ENCODE measurements at places on chromosomes 5 and 9.

GRCh38 chr5:142262683-142263082, 62.1 kb downstream of the SPRY4 start:
- no peak for DNase-seq

- DNase-seq, result peak; percentile 46
Observed at GRCh38 chr5:131589510-131590348, 45.3 kb downstream of the RAPGEF6 start.

GRCh38 chr9:81150016-81150625, 539.2 kb downstream of the TLE1 start:
- no peak for DNase-seq

DNA sequence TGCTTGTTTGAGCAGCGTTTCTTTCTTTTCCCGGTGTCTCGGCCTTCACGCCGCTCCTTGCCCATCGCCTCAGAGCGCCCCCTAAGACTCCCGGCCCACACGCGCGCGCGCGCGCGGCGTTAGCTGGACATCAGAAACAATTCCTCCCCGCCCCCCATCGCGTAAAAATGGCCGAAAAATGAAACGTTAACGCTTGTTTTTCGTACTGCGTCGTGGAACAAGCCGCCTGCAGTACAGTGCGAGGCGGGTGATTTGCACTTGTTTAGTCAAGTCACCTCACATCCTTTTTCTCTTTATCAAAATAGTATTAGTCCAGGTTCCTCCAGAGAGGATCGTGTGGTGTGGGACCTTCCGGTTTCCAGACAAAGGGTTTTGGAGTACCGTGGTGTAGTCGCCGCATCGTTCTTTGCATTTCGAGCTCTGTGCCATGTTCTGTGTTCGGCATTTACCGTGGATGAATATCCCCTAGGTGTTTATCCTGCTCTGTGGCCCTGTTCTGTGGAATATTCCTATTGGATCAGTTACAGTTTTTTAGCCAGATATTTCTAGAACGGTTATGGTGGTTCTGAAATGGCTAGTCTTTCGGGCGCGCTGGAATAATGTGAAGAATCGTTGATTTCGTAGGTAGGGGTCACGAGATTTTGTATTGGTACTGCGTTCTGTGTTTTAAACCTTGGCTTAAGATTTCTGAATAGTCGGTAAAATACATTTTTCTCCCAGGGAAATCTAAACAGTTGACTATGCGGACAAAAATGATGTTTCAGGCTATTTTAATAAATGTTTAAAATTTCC, 1.0 kb downstream of the MATR3 start:
- peak; percentile 48 for DNase-seq

GRCh38 chr9:75850459-75851200, 39.8 kb upstream of the PCSK5 start:
- DNase-seq, result no peak

- no peak for DNase-seq
Observed at GRCh38 chr9:128946571-128947276, 679 bp downstream of the DOLK start.

DNA sequence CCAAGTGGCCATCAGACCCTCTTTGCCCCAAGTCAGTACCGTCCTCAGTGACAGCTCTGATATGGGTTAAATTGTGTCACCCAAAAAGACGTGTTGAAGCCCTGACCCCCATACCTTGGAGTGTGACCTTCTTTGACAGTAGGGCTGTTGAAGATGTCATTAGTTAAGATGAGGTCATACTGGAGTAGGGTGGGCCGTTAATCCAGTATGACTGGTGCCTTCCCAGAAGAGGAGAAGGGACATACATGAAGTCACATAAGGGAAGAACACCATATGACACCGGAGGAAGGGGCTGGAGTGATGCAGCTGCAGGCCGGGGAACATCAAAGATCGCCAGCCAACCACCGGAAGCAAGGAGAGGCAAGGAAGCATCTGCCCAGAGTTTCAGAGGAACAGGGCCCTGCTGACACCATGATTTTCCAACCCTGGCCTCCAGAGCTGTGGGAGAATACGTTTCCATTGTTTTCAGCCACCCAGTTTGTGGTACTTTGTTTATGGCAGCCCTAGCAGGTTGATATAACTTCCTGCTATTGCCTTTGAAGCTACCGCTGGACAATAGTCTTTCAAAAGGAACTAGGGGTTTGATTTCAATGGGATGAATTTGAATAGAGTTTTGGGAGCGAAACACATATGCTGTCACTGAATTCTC, 36.4 kb upstream of the CPEB4 start:
- no peak for DNase-seq

DNA sequence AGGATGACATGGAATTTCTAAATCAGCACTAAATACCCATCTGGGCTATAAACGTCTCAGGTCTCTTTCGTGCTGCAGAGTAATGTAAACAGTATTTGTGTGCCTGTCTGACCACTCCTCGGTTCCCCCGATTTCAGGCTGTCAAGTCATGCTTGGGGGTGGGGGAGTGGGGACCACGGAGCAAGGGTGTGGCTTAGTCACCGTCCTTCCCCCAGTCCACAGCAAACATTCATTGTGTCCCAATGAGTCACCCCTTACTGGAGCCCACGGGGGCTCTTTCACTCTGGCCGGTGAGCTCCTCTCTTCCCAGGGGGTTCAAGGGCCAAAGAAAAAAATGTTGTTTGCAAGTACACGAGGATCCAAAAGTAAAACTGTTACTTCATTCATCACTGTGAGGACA, 72.4 kb upstream of the ICE1 start:
- DNase-seq, result no peak

GRCh38 chr5:472076-472655, 29.2 kb downstream of the EXOC3 start:
- no peak for DNase-seq

- no peak for DNase-seq
Observed at GRCh38 chr5:172959824-172960799, 888 bp downstream of the RPL26L1 start.

DNA sequence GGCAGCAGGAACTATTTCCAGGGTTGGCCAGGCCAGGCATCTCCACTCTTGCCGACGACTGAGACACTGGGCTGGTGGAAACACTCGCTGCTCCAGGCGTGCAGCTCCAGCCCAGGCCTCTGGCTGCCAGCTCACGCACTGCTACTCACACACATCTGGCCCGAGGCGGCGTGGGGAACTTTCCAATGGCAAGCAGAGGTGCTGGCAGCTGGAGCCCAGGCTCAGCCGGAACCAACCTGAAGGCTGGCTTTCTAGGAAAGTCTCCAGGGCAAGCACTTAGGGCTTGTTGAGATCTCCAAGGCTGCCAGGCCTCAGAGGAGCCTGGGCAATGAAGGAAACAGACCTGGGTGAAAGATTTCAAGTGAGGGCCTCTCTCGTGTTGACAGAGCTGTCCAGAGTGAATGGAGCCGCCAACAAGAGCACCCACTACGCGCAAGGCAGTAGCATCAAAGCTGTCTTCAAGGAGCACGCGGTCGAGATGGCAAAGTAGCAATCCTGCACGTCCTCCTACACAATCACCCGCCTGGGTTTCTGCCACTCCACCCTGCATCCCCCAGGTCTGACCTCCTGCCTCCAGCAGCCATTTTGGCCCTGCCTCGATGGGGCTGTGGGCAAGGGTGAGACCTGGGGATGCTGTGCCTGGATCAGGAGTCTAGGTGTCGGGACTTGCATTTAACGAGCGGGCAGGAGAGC, 14.4 kb downstream of the SH3PXD2B start:
- DNase-seq, result no peak

DNA sequence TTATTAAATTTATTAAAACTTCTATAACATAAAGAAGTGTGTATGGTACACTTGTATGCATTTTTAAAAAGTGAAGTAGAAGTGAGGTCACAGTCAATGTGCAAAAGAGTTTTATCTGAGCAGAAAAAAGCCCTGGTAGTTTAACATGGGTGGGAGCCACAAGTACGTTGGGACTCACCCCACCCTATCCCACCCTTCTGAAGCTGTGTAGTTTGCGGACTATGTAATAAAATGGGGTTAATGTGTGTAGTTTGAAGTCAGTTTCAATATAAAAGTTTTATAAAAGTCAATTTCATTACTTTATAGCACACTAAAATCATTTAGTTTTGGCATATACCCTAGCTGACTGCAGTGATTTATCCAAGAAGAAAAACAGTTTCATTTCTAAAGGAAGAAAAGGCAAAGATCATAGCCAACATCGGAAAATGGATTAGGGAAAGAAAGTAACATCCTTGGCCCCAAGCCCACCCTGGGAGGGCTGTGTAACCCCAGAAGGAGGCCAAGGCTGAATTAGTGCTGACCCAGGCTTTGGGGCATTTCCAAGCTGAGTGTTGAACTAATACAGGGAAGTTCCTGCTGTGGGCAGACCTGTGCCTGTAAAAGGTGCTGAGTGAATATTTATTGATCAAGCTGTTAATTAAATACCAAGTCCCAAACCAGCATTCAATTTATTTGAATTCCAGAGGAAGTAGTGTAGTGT, 398.6 kb upstream of the ADAMTSL1 start:
- no peak for DNase-seq
